ENCODE measurements at places on chromosomes 12 and 14.

GRCh38 chr12:6311822-6312528, 1.5 kb downstream of the PLEKHG6 start:
- no peak for DNase-seq

GRCh38 chr14:54350203-54350602, 46.6 kb upstream of the CDKN3 start:
- no peak for DNase-seq

DNA sequence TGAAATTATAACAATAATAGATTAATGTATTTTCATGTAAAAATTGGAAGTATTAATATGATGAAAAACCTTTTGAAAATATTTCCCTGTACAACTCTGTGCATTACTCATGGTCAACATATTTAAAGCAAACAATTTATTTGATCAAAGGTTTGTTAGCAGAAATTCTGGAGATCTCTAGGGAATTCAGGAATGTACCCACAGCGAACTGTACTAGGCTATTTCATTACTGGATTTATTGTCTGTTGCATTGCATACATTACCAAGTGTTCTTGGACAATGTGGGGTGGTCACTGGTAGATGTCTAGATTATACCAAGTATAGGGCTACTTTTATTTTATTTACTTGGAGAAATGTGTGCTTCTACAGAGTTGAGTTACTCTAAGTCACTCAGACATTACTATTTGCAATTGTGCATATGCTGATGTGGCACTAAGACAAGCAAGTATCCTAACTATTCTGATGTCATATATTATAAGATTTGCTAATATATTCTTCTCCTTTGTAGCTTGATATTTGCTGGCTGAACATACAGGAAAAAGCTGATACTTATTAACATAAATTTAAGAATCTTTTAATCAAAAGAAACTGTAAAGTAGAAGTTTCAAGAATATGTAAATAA, 323.3 kb downstream of the CCER1 start:
- no peak for DNase-seq

DNA sequence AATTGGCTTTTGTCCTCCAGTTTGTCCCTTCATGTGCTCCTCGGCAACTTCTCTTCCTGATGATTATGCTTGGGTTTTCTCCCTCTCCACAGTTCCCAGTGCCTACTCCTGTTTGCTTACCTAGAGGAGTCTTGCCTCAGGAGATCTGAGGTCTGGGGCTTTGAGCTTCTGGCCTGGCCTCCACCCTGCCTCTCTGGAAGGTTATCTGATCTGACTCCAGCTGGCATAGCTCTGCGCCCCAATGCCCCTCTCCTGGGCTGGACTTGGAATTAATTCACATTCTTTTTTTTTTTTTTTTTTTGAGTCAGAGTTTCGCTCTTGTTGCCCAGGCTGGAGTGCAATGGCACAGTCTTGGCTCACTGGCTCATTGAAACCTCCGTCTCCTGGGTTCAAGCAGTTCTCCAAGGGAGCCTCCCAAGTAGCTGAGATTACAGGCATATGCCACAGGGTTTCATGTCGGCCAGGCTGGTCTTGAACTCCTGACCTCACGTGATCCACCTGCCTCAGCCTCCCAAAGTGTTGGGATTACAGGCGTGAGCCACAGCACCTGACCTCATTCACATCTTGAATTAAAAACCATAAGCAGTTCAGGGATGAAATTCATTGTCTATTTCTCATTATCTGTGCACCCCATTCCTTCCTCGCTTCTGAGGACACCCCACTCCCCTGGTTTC, 33.5 kb downstream of the CFL2 start:
- no peak for DNase-seq

- no peak for DNase-seq
These were observed 106.1 kb downstream of the PAX9 start for GRCh38 chr14:36767603-36768281.

All from OCI-LY7 (cell line).